RKO (cell line): ENCODE measurements at places on chromosomes 7 and 10.

DNA sequence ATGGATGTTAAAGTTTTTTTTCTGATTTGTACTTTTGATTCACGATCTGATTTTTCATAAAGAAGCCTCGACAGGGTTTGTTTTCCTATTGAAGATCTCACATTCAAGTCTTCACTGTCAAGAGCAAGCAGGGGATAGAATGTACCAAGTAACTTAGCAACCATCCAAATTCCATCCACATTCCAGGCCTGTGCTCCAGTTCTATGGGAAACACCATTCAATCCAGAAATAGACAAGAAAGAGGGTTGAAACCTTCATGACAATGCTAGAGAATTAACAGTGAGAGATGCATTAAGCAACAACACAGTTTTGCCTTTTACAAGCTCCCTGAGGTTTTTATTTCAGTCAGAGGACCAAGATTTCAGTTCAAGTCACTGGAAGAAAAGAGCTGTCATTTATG is 300.2 kb downstream of the NEBL start:
- no peak for DNase-seq

DNA sequence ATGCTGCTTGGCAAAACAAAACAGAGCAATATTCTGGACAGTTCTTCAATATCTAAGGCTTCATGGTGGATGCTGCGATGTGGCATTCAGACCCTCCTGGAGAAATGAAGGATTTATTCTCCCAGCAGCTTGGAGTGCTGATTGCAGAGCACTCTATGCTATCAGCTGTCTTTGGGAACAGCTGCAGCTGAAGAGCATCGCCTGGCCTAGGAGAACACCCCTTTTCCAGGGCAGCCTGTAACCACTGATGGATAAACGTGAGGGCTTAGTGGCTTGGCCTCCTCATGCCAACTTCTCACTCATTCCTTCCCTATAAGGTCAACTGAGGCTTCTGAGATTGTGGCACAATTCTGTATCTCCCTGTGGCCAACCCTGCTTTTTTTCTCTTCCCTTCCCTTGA is 638.1 kb upstream of the CNTNAP2 start:
- DNase-seq: no peak

GRCh38 chr10:87585565-87586514 is 73.8 kb upstream of the PAPSS2 start:
- DNase-seq: no peak

DNA sequence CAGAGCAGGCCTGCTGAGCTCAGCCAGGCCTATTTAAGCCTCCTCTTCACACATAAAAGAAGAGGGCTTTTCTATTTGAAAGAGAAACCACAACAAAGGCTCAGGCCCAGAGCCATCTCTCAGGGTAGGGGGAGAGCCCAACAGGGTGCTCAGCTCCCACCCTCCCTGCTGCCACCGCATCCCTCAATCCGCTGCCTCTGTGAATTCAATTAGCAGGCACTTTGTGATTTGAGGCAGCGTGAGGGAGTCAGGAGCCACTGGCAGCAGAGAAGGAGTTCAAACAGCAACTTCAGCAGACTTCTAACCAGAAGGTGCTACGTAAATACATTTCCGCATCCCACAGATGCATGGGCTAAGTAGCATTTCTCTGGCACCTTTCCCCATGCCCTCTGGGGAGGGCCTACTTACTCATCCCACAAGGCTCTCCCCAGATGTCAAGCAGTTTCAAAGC is 45.2 kb downstream of the LRRC20 start:
- DNase-seq: no peak

GRCh38 chr7:1546274-1546908 is 9.6 kb downstream of the TMEM184A start:
- no peak for DNase-seq

- no peak for DNase-seq
Measured at GRCh38 chr10:77223526-77224460, 413.8 kb downstream of the KCNMA1 start.

DNA sequence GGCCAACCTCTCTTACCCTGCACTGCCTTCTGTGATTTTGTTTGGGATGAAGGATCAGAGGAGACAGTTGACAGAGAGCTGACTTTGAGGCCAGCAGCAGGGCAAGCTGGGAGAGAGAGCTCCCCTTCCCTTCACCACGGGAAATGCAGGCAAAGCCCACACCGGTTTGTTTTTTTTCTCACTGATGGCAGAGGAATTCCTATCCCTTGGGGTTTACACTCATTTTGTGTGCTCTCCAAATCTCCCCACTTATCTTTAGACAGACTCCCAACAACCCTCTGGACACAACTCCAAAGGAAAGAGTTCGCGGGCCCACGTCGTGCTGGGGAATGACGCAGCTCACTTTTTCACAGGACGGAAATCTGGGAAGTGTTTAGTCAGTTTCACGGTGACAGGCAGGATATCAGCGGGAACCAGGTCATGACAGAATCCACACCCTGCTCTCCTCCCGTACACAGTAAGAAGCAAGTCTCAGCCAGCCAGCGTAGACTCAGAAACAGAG is 68.3 kb upstream of the FAM171A1 start:
- peak; percentile 26 for DNase-seq

DNA sequence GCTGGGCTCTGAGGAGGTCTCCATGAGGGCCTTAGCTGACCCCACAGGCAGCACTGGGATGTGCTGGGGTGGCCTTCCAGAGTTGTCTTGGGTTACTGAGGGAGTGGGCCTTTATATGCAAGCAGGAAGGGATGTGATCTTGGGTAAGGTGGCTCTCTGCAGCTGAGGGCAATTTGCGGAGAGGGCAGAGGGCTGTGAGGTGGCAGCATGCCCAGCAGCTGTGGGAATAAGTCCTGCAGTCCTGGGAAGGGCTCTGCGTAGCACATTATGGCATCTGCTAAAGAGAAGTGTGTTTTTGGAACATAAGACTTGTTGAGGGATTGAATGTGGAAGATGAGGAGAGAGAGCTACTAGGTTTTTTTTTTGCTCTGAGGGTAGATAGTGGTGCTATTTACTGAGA is 99.6 kb upstream of the KMT2E start:
- no peak for DNase-seq

DNA sequence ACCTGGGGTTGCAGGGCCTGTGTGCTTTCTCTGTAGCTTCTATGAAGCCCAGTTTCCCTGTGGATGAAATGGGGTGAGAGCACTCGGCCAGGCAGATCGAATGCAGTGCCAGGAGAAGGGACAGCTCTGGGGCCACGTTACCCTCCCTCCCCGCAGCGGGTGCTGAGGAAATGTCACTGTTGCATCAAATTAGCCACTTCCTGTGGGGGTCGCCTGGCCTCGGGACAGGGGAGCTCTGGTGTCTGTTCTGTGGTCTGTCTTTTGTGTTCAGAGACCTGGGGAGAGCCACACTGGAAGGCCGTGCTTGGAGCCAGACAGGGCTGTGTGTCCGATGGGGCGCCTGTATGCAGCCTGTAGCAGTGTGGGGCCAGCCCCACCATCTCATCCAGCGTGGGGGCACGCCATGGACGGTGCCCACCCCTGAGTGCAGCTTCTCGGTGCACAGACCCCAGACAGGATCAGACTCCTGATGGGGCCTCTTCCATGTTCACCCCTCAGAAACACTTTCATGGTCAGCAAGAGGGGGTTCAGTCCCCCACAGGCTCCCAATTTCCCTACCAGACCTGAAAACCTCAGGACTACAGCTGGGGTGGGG is 13.6 kb downstream of the TTYH3 start:
- DNase-seq: no peak

DNA sequence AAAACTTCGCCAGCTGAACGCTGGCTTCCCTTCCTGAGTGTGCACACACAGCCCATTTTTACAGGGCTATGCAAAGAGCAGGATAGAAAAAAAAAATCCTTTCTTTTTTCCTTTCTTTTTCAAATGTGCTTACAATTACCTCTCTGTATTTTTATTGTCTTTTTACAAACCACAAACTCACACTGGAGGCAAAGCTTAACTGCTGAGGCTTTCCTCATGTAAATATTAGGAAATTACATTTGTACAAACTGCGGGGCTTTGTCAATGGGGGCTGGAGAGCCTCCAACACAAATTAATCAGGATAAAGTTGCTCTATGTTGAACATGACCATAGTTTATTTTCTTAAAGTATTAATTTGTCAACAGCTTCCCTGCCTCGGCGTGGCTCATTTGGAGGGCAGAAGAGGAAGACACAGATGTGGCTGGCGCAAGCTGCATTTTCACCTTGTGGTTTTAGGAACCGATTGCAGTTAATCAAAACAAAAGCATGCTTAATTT is 411.7 kb upstream of the MKI67 start:
- DNase-seq: no peak

DNA sequence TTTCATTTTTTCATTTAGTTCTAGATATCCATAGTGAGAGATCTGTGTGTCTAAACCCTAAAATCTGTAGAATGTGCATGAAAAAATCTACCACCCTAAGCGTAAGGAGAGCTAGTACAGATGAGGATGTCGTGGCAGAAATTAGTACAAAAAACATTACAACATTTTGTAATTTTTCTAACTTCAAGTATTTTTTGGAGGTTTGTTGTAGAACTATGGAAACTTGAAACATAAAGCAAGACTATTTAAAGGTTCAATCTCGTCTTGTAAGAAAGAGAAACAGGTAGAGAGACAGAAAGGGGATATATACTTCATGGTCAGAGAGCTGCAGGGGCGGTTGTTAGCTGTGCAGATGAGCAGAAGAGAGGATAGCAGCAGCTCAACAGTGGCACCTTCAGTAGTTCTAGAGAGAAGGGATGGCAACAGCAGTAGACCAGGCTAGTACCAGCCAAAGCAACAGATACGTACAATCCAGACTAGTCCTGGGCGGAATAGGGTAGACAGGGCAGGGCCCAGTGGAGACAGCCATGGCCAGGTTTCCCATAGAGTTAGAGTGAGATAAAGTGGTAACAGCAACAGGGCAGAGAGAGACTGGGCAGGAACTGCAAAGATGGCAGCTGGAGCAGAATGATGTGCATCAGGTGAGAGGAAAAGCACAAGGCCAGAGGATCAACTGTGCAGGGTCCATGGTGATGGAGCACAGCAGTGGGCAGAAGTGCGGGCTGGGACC is 145.2 kb downstream of the FRMD4A start:
- peak; percentile 84 for DNase-seq

DNA sequence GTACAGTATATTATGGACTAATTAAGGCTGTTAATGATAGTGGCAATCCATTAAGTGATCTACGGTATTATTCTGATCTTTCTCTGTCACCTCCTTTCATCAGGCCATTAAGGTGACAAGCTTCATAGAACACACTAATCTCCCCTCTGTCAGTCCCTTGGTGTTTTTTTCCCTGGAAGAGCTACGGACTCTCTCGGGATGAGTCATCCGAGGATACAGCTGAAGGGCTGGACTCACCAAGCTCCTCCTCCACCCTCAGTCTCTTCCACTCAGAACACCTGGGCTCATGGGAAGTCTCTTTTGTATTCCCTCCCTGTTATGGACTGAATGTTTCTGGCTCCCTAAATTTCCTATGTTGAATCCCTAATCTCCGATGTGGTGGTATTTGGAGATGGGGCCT is 69.8 kb upstream of the PLXNA4 start:
- no peak for DNase-seq

GRCh38 chr10:24952143-24952706 is at the start of gene PRTFDC1:
TSS of gene PRTFDC1 (minus strand) at chr10:24952606. CDS start at chr10:24952575, 31 bp downstream.
- DNase-seq: peak; percentile 77

DNA sequence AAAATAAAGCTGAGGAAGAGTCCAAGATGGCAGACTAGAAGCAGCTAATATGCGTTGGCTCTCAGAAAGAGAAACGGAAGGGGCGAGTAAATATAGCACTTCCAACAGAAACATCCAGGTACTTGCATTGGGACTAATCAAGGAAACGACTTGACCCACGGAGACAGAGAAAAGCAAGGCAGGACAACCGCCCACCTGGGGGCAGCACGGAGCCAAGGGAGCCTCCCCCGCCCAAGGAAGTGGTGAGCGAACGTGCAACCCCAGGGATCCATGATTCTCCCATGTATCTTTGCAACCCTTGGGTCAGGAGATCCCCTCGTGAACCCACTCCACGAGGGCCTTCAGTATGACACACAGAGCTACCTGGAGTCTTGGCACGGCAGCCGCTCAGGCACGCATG is 45.4 kb upstream of the GRM3 start:
- DNase-seq: no peak

DNA sequence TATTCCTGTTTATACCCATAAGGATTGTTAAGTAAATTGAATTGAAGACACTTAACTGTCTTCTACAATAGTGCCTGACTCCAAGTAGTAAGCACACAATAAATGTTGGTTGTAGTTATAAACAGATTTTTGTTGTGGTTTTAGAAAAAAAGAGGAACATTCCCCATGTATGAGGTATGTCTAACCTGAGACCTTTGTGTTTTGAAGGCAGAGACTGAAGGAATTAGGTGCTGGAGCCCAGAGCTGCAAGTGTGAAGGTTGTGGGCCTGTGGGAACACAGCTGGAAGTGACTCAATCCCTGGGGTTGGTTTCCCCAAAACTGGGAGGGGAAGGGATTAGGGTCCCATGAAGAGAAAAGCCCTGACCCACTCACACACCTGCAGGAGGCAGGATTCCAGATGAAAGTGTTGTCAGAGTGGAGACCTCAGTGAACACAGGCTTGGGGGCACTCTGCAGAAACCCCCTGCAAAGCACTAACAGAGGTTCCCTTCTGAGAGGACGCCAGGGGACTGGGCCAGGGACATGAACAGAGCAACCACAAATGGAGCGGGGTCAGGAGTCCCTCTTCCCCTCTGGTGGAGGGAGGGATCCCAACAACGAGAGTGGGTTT is 265.1 kb upstream of the KLF14 start:
- DNase-seq: no peak

DNA sequence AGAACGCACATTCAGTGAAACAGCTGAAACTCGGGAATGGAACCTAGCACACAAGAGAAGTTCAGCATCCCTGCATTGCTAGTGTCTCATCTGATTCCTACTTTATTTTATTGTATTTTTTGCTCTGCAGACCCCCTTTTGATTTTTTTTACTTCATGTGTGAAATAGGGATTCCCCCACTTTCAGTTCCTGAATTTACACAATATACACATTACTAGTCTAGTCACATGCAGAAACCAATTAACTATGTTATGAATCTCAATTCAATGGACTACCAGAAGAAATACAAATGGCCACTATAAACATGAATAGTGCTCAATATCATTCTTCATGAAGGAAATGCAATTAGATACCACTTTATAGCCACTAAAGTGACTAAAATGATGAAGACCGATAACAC is 386.1 kb upstream of the COBL start:
- no peak for DNase-seq

GRCh38 chr7:31545549-31545948 is 31.7 kb downstream of the ITPRID1 start:
- no peak for DNase-seq

DNA sequence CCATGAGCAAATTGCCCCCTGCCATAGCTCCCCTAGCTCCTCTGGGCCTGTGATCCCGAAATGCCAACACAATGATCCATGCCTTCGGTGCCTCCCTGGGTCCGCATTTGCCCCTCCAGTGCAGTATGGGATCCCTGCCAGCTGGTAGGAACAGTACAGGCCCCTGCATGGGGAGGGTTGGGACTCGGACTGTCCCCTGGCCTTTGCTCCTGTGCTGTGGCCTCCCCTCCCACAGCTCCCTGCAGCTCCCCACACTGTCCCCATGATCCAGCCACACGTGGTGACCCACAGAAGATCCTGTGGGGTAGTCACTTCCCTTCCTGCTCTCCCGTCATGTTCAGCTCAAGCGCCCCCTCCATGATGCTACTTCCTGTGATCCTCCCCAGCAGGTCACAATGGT is 140.3 kb downstream of the MAPK8 start:
- no peak for DNase-seq
